AG09309 (cell line): ENCODE measurements at places on chromosomes 3 and 15.
A peak's percentile ranks its signal among the peaks of the same experiment; 100 is the strongest.

GRCh38 chr3:116050311-116050915 lies 394.9 kb downstream of the LSAMP start:
- no peak for DNase-seq

DNA sequence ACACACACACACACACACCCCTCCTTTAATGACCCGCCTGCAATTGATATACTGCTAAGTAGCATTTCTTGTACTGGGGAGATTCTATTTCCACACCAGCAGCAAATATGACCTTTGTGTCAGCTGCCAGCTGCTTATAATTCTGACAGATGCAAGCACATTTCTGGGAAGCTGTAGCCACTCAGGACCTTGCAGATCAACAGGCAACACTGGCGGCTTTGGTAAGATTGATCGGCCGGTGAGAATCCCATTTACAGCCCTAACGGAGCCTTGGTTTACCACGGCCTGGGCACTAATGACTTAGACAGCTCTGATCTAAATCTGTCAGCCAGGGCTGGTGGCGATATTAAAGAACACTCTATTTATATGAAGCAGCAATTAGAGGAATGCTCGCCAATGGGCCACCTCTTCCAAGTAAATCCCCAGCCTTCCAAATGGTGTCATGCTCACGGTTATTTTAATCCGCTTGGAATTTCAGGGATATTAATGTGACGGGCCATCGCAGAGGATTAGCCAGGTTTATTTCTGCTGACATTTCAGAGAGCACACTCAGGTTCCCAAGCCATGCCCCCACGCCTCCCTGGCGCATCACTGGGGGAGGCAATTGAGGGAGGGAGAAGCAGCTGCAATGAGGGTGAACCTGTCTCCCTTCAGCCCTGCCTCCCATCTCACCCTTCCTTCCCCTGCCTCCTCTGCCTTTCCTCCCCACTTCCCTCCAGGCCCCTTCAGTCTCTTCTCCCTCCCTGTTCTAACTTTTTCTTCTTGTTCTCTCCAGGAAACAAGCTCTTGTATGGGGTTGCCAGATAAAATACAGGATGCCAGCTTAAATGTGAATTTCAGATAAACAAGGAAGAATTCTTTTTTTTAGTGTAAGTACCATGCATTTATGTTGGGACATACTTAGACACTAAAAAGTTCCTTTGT lies 287.0 kb downstream of the TLE3 start:
- no peak for DNase-seq

GRCh38 chr3:43612419-43612818 lies 9.4 kb downstream of the ANO10 start:
- DNase-seq = no peak

DNA sequence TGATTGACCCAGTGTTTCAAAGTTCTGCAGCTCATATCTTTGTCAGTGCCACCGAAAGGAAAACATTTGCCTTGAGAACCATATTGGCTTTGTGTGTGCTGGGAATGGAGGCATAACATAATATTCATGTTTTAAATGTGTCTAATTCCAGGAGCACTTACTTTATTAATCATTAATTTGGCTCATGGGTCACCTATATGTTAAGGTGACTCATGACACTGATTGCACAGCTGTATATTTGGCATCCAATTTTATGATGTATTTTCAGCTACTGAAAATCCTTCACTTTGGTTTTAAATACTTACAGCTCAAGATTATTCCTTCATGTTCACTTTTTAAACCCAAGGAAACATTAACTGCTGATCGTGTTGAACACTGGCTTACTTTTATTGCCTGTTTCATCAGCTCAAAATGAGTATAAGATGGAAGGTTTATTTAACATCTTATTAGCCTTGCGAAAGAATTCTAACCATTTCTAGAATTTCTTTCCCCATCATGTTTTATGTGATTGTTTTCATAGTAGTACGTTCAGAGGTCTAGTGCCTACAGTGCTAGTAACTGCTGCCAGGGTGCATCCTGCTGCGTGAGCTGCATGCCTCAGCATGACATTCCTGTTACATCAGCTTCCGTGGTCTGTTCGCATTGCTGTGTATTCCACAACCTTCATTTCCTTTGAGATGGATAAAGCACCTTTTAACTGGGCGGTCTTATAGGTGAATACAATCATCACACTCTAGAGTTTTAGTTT lies 63.7 kb downstream of the LRCH3 start:
- DNase-seq = peak; percentile 98

GRCh38 chr3:145536461-145536860 lies 624.5 kb downstream of the PLOD2 start:
- DNase-seq = no peak
